ENCODE measurements at places on chromosomes 3 and 15. TPM values are rescaled to one million over a fixed set of nuclear protein-coding genes. Genes with fewer than 3 reads are reported as not detected.

The FES gene
- 15.9 TPM for polyA plus RNA-seq

The DOCK3 gene
- polyA plus RNA-seq = 1.5 TPM

The CADM2 gene
- 1.0 TPM for polyA plus RNA-seq

GRCh38 chr15:80785335-80785734, 6.2 kb downstream of the CEMIP start:
- no peak for DNase-seq

DNA sequence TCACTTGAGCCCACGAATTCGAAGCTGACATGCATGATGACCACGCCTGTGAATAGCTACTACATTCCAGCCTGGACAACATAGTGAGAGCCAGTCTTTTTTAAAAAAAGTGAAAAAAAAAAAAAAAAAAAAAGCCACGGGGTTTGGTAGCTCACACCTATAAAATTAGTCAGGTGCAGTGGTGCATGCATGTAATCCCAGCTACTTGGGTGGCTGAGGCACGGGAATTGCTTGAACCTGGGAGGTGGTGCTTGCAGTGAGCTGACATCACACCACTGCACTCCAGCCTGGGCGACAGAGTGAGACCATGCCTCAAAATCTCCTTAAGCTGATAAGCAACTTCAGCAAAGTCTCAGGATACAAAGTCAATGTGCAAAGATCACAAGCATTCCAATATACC, 44.4 kb downstream of the CSNK1G1 start:
- no peak for DNase-seq

DNA sequence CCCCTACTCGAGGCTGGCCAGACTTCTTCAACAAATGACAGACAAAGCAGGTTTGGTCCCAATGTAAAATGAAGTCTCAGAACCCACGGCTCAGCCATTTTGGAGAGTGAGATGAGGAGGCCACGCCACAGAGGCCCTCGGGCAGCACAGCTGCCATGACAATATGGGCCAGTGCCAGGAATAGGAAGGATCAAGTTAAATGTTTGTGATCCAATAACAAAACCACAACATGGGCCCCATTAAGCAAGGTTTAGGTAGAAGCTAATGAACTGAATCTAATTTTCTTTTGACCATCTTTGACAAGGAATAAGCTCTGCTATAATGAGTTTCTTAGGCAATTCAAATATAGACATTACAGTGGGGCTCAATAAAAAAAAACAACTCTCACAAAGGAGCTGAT, 52.6 kb downstream of the RFTN1 start:
- DNase-seq = no peak

- no peak for DNase-seq
These were observed 15.3 kb downstream of the FOXP1 start for GRCh38 chr3:71568207-71568606.

GRCh38 chr3:16183601-16184270, 9.3 kb downstream of the GALNT15 start:
- no peak for DNase-seq

DNA sequence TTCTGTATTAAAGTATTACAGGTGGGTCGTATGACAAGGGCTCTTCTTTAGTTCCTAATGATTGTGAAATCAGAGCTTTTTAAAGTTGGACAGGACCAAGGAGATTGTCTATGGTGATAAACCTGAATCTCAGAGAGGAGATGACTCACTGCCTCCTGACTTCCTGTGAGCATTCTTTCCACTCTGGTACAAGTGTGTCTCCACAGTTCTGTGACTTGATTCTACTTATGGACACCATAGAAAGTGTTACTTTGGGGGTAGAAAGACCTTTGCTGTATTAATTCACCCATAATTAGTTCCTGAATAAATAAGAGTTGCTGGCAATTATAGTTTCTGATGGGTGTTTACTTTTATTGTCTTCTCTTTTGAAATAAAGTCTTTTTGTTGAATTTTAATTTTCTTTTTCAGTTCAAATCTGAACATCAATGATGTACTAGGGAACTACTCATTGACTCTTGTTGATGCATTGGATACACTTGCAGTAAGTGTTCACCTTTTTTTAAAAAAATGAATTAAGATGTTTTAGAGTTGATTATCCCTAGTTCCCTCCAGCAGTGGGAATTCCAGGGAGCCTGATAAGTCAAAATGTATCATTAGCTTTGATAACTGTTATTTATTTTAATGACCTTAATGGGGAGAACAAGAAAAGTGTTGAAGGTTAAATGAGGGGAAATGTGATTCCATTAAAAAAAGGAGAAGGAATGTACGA, 7.4 kb downstream of the EDEM1 start:
- DNase-seq = no peak

DNA sequence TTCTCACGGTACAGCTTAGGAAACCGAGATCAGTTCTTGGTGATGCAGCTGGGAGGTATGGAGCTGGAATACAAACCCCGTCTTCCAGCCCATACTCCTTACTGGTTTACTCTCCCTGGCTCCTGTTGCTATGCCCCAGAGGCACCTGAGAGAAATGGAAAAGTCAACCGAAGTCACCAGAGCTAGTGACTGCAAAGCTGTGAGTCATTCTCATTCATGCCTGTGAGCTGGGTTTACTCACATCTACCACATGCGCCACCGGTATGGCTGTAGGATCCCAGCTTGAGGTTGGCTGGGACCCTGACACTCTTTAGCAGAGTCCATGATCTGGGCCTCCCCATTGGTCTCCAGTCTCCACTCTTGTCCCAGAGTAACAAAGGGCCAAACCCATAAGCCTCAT, 111.5 kb upstream of the ETV5 start:
- no peak for DNase-seq

DNA sequence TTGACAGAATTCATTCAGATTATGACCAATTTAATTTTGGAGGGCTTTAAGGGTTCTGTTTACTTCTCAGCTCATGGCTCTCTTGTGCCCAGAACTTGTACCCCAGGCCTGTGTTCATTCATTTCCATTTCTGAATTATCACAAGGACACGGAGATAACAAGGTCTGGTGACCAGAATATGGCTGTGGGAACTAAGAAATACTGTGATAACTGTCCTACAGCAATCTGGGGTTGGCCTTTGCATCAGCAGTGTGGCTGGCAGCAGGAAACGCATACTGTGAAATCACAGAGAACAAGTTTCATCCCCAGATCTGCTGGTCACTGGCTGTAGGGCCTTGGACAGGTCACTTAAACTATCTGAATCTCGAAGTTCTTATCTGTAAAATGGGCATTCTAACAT, 41.8 kb upstream of the TPM1 start:
- no peak for DNase-seq

The SCAANT1 gene
- 0.90 TPM for polyA plus RNA-seq

DNA sequence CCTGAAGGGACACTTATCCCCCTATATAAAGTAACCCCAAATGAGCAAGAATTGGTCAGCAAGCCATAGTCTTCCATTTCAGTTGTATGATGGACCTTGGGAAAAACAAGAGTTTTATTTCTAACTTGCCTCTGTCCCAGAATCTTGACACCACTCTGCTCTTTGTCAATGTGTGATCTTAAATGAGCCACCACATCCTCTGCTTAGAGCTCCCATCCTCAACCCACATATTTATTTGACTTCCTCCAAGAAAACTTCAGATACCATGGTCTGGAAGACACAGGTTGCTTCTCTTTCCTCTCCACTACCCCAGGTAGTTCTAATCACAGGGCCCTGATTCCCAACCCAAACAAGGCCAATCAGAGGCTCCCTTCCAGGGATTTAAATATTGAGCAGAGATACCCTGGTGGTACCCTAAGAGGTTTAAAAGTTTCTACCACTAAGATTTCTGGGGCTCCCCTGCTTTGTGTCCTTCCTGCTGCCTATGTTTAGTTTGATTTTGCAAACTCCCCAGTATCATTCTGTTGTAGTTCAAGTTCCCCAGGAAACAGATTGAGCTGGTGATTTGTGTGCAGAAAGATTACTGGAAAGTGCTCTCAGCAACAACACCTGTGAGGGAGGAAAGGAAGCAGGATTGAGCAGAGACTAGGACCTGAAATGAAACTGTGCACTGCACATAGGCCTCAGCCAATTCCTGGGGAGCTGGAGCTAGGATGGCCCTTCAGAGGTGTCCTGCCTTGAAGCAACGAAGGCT, 64.3 kb downstream of the MTHFS start:
- DNase-seq = no peak

The MOBP gene
- 0.12 TPM for polyA plus RNA-seq

DNA sequence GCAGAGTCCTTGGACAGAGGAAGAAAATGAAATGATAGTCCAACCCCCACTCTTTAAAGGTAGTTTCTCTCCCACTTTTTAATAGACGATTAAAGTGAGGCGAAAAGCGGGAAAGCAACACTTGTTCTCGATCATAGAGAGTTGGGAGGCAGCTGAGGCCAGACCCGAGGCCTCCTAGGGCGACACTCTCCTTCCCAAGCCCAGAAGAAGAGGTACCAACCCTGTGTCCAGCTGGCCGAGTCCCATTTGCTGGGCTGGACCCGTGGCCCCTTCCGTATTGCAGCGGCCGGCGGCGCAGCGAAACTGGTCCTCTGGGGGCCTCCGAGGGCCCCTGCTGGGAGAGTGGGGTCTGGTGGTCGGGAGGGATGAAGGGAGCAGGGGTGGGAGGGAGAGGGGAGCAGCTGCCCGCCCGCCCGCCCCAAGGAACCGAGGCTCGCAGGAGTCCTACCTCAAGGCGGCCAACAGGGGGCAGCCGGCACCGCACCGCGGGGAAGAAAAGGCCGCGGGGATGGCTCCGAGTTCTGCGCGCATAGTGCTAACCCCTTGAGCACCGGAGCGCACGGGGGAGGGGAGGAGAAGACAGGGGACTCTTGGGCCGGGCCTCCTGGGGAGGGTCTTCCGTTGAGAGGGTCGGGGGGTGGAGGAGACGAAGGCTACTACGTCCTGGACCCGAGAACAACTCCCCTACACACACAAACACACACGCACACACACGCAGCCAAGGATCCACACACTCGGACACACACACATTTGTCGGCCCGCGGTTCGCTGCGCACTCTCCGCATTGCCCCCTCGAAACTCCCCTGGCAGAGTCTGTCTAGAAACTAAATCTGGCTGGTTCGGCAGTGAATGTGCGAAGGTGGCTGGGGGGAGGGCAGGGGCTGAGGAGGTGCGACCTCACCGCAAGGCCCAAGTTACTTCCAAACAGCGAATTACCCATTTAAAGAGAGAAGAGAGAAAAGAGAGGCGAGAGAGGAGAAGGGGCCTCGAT, 2.0 kb downstream of the WNT5A start:
- no peak for DNase-seq

- DNase-seq = no peak
These were observed 394.9 kb upstream of the WNT5A start for GRCh38 chr3:55882006-55882405.

DNA sequence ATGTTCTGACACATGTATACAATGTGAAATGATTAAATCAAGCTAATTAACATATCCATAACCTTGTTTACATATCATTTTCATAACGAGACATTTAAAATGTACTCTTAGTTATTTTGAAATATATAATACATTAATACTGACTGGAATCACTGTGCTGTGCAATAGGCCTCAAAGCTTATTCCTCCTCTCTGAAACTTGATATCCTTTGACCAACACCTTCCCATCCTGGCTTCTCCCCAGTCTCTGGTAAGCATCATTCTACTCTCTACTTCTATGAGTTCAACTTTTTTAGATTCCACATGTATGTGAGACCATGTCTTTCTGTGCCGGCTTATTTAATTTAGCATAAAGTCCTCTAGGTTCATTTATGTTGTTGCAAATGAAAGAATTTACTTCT, 47.1 kb upstream of the IL20RB start:
- no peak for DNase-seq

The CATSPER2 gene
- polyA plus RNA-seq = 2.1 TPM

GRCh38 chr3:135528413-135529015, 437.0 kb upstream of the PPP2R3A start:
- no peak for DNase-seq
